Fibroblast of skin of right biceps (primary cell): ENCODE measurements at places on chromosomes 3 and 15.

- peak; percentile 42 for DNase-seq
These were observed 61.6 kb downstream of the RAB7A start for GRCh38 chr3:128787256-128788253.

DNA sequence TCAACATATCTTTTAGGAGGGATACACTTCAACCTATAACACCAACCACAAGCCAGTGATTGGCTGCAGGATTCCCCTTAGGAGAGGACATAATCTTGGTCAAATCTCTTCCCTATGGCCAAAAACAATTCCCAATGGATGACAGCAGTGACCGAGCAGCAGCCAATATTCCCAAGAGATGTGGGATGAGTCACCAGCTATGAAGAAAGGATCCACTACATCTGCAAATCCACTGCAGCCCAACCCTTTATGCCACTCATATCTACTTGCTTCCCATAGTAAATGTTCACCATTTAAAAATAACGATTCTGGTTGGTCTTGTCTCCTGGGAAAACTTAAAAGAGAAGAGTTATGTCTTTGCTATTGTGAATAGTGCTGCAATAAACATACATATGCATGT, 4.5 kb upstream of the IQCF5 start:
- peak; percentile 8 for DNase-seq

GRCh38 chr3:161175506-161175905, 45.6 kb upstream of the NMD3 start:
- DNase-seq, result no peak

DNA sequence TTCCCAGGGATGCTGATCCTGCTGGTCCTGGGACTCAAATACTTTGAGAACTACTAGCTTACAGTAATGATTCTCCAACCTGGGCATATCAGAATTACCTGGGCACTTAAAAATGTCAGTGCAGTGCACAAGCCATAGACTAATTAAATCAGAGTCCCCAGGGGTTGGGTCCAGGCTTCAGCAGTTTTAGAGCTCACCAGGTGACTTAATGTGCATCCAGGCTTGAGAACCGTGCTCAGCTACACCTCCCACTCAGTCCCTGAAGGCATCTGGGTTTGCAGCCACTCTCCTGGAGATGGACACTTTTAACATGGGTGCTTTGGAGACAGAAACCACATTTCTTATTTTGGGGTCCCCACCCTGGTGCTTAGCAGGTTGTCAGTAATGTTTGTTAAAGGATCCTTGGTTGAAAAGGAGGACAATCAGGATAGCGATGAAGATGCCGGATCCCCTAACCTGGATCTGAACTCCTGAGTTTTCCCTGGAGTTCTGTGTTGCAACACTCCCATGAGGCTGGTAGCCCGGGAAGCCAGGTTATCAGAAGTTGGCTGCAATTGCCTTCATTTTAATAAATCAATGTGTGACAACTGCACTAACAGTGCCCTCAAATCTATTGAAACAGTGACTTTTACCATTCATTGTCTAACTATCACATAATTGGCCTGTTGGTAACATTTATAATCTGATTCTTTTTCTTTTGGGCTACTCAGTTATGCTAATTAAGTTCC, 48.1 kb downstream of the BFSP2 start:
- DNase-seq, result no peak
